IMR-90 (cell line): ENCODE measurements at places on chromosomes 13 and 19. TPM values are rescaled to one million over a fixed set of nuclear protein-coding genes. Genes with fewer than 3 reads are reported as not detected.

Gene CFAP97D2
- polyA plus RNA-seq = not detected in 2 replicates

Gene CYP2F1
- polyA plus RNA-seq = not detected in 2 replicates

Gene FUT2
- polyA plus RNA-seq = not detected in 2 replicates

Gene KLK5
- polyA plus RNA-seq = not detected in 2 replicates

Gene NOVA2
- 0.03 TPM in 1 of 2 replicates, not detected in the other for polyA plus RNA-seq

Gene FXYD1
- polyA plus RNA-seq = 2.7 and 3.9 TPM in 2 replicates

DNA sequence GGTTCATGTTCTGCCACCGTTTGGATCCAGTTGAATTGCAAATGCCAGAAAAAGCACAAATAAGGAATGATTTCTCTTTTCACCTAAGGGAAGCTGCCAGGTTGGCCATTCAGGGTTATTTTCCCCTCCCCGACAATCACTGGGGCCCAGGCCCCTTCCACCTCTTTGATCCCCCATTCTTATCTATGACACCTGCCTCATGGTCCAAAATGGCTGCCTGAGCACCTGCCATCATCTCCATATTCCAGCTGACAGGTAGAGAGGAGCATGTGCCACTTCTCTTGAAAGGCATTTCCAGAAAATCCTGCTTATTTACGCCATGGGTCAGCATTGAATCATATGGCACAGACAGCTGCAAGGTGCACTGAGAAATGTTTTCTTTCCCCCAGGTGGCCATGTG is 15.7 kb downstream of the PTPRS start:
- no peak overlapping the region for H3K27ac ChIP-seq
- no peak overlapping the region for H3K4me3 ChIP-seq
- no peaks in the 10 kb centered on the region for H3K27me3 ChIP-seq
- DNase-seq = no peak
- peaks cover 3% of the 10 kb centered on the region for H3K36me3 ChIP-seq

- no peaks in the 10 kb centered on the region for H3K4me1 ChIP-seq
- H3K27ac ChIP-seq = no peak overlapping the region
- DNase-seq = no peak
- H3K27me3 ChIP-seq = no peaks in the 10 kb centered on the region
Measured at GRCh38 chr19:10730932-10731331, 13.1 kb downstream of the DNM2 start.

DNA sequence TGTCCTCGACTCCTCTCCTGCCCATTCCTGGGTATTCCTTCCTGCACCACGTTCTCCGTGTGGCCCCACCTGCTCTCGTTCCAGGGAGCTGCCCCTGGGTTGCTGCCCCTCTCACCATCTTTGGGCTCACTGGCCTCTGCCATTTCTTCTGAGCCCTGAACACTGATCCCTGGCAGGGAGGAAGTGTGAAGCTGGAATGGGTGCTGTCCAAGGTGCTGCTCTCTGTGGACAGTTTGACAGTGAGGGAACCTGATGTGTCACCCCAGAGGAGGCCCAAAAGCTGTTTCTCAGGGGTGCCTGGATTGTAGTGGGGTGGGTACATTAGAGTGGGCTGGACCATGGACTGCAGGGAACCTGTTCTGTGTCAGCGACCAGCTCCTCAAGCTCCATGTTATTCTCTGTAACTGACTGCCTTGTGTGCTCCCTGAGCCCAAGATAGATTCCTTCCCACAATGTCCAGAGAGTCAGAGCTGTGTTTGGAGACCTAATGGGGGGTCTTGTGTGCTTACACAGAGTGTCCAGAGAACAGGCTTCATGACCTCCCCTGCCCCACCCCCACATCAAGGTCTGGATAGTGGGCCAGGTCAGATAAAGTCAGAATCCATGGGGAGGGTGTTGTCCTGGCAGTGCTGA is 7.2 kb upstream of the CEACAM8 start:
- no peaks in the 10 kb centered on the region for H3K4me1 ChIP-seq
- H3K27me3 ChIP-seq = no peaks in the 10 kb centered on the region; the same call in none of the 2 replicates
- no peak overlapping the region for H3K4me3 ChIP-seq
- DNase-seq = peak; percentile 24
- no peak overlapping the region for H3K27ac ChIP-seq
- no peaks in the 10 kb centered on the region for H3K36me3 ChIP-seq

DNA sequence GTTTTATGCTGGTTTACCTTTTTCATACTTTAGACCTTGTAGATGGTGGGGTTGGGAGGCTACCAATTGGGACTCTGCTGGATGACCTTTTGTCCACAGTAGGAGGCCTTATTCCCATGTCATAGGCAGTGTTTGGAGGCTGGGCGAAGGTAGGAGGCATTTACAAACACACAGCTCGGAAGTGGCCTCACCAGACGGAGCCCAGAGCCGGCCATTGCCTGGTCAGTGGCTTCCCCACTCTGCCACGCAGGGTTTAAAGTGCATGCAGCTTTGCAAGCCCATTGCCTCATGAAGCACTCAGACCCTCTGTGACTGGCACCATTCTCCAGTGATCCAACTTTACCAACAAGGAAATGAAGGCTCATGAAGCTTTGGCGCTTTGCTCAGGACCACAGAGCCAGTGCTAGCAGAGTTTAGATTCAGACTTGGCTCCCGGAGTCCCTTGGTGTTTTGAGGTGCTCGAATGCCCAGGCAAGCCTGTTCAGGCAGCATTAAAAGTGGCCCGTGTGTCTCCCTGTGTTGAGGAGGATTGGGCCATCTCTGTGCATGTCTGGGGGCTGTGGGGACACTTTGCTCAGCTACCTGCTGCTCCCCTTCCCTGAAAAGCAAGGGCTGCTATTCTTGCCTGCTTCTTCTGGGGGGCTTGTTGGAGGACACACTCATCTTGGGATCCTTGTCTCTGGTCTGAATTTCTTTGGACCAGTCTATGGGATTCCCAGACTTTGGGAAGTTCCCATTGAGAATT is 148.7 kb downstream of the ZNF536 start:
- H3K36me3 ChIP-seq = no peaks in the 10 kb centered on the region
- DNase-seq = no peak
- H3K4me1 ChIP-seq = no peaks in the 10 kb centered on the region
- no peak overlapping the region for H3K4me3 ChIP-seq
- H3K27me3 ChIP-seq = no peaks in the 10 kb centered on the region
- no peak overlapping the region for H3K27ac ChIP-seq

DNA sequence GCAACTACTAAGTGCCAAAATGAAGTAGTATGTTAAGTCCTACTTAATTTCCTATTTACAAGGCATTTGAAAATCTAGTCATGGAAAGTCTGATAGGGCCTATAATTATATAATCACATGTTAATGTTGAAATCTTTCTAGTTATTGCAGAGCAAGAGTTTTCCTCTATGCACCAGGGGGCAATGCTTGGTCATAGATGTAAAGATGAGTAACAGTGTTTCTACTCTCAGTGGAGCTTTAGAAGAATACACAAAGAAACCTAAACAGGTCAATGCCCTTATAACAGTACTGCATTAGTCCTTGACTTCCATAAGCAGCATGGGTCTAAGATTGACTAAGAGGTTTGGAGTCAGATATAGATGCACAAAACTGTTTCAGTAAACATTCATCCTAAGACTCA is 218.7 kb downstream of the KCTD12 start:
- H3K27me3 ChIP-seq = peaks cover 2% of the 10 kb centered on the region; the same call in 1 of the 2 replicates
- no peaks in the 10 kb centered on the region for H3K4me1 ChIP-seq
- no peak overlapping the region for H3K27ac ChIP-seq
- no peak overlapping the region for H3K4me3 ChIP-seq
- peak; percentile 77 for DNase-seq

- no peaks in the 10 kb centered on the region for H3K36me3 ChIP-seq
- H3K27ac ChIP-seq = no peak overlapping the region
- no peaks in the 10 kb centered on the region for H3K27me3 ChIP-seq
- DNase-seq = no peak
- peaks cover 5% of the 10 kb centered on the region for H3K4me1 ChIP-seq
Measured at GRCh38 chr13:23460921-23461320, 27.4 kb upstream of the SACS start.

DNA sequence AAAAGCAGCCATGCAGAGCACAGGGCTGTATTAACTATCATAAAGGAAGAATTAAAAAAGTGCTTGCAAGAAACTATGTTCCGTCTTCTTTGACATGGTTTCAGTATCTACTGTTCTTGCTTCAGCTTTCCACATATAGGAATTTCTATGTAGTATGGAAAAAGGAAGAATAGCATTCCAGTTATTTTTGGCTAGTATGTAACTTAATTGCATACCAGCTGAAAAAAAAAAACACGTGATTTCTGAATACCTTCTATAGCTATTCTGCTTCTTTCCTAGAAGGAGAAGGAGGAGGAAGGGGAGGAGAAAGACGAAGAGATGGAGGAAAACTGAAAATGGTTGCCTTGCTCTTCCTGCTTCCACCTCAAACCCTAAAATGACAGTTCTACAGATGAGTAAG is 619.0 kb downstream of the KCTD12 start:
- H3K27me3 ChIP-seq = no peaks in the 10 kb centered on the region
- DNase-seq = no peak
- no peaks in the 10 kb centered on the region for H3K36me3 ChIP-seq
- H3K27ac ChIP-seq = no peak overlapping the region
- no peak overlapping the region for H3K4me3 ChIP-seq

DNA sequence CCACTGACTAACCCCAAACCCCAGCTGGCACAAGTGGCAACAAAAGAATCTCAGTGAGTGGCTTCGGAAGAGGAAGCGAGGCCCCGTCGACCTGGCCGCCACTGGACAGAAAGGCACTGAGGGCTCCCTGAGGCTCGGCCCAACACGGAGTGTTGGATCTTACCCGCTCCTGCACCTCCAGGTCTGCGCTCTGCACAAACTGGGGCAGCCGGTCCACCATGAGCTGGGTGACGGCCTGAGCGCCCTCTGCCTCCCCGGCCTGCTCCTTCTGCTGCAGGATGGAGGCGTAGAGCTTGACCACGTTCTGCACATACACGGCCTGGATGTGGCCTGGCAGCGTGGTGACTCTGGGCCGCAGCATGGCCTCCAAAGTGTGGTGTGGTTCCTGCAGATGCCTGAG is 21.7 kb downstream of the IZUMO4 start:
- no peaks in the 10 kb centered on the region for H3K4me1 ChIP-seq
- H3K27me3 ChIP-seq = no peaks in the 10 kb centered on the region
- H3K36me3 ChIP-seq = peaks cover 92% of the 10 kb centered on the region
- no peak for DNase-seq
- no peak overlapping the region for H3K27ac ChIP-seq

- no peaks in the 10 kb centered on the region for H3K27me3 ChIP-seq
- peaks cover 11% of the 10 kb centered on the region for H3K4me1 ChIP-seq
- H3K36me3 ChIP-seq = peaks cover 1% of the 10 kb centered on the region; the same call in 1 of the 2 replicates
- peak overlapping the region; percentile 50 for H3K27ac ChIP-seq
- DNase-seq = peak; percentile 78
Measured at GRCh38 chr19:37931881-37932655, 25.1 kb downstream of the SIPA1L3 start.

GRCh38 chr13:76646946-76647345 is 239.3 kb downstream of the KCTD12 start:
- H3K4me1 ChIP-seq = peaks cover 5% of the 10 kb centered on the region
- no peaks in the 10 kb centered on the region for H3K36me3 ChIP-seq
- no peak overlapping the region for H3K27ac ChIP-seq
- peak; percentile 4 for DNase-seq

DNA sequence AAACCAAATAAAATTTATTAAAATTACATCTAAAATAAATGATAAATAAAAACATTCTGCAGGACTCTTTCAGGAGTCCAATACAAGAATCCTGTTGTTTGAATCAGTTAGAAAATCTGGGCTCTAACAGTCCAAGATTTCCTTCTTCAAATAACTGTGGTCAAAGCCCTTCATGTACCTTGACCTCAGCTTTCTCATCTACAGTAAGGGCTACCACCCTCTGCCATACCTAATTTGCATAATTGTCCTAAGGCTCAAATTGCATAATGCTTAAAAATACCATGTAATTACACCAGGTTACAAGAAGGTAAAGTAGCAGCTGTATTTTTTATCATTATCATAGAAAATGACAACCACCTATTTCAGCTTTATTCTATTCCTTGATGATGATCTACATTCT is 54.3 kb downstream of the XPO4 start:
- no peak overlapping the region for H3K4me3 ChIP-seq
- H3K4me1 ChIP-seq = peaks cover 3% of the 10 kb centered on the region; the same call in 1 of the 2 replicates

DNA sequence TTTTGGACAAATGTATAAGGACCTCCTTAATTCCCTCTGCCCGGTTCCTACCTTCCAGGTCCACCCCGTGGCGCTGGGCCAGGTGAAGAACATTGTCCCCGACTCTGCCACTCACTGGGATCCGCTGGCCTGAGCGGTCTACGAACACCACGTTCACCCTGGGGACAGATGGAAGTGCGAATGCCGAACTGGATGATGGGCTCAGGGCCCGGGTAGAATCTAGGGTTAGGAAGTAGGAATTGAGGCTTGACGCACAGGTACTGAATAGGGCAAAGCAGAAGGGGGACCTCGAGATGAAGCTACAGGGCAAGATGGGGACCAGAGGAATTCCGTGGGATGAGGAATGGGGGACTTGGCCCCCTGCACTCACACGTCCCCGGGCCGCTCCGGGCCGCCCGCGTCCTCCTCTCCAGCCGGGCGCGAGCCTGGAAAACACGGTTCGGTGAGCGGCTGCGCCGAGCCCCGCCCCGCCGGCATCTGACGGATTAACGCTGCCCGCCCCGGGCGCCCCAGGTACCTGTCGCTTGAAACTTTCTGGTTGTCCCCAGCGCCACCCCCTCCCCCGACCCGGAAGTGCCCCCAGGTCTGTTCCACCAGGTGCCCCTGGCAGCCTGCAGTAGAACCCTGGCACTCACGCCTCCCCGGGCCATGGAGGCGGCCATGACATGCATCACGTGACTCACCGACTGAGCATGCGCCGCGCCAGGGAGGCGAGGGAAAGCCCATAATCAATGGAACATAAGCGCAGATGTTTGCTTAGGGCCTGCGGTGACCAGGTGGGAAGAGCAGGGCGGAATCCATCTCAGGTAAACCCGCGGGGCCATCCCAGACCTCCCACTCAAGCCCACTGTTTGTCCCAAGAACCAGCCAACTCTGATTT is at the start of gene FDX2:
FDX2 (minus strand) TSS at position 681 of the 880 bp plus-strand sequence; CDS start at position 662, 19 bp downstream.
- peak within 1 kb of the TSS; percentile 45 for H3K27ac ChIP-seq
- no peaks in the 10 kb centered on the region for H3K4me1 ChIP-seq
- H3K36me3 ChIP-seq = peaks cover 29% of the 10 kb centered on the region
- DNase-seq = peak; percentile 67

DNA sequence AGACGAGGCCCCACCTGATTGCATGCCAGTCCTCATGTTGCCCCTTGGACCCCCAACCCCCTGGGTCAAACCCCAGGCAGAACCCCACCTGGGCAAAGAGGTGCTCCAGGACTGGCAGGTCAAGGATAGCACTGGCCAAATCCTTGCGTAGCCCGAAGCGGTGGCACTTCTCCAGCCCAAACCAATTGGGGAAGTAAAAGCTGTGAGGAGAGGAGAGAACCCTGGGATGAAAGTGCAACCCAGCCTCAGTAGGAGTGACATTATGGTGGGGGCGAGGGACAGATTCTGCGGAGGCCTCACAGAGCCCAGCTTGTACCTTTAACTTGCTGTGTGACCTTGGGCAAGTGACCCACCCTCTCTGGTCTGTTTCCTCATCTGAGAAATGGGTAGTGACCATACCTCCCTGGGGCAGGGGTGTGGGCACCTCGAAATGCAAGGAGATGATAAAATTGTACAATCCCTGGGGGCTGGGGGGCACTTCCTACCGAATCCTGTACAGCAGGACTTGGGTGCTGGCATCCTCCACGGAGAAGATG is 4.4 kb downstream of the JAK3 start:
- H3K4me1 ChIP-seq = peaks cover 6% of the 10 kb centered on the region
- H3K36me3 ChIP-seq = no peaks in the 10 kb centered on the region
- no peak overlapping the region for H3K4me3 ChIP-seq
